Vagina (tissue), 2 donors: ENCODE measurements at places on chromosomes 3 and 15.
A peak's percentile ranks its signal among the peaks of the same experiment; 100 is the strongest.

DNA sequence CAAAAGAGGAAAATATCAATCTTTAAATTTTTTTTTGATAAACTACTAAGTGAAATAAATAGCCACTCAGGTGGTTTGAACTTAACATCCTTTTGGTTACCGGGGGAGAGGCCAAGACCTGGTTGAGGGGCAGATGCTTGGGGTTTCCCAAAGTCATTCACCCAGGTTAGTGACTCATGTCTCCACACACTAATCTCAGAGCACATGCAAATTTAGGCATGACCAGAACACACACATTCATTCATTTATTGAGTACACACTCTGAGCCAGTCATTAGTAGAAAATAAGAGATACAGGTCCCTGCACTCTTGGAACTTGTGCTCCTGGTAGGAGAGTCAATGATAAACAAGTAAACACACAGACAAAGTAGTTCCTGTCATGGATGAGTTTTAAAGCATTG lies 7.3 kb downstream of the ILDR1 start:
- no peak for DNase-seq
- no peaks in the 10 kb centered on the region for H3K4me1 ChIP-seq
- no peak overlapping the region for H3K4me3 ChIP-seq
- no peaks in the 10 kb centered on the region for H3K27me3 ChIP-seq

DNA sequence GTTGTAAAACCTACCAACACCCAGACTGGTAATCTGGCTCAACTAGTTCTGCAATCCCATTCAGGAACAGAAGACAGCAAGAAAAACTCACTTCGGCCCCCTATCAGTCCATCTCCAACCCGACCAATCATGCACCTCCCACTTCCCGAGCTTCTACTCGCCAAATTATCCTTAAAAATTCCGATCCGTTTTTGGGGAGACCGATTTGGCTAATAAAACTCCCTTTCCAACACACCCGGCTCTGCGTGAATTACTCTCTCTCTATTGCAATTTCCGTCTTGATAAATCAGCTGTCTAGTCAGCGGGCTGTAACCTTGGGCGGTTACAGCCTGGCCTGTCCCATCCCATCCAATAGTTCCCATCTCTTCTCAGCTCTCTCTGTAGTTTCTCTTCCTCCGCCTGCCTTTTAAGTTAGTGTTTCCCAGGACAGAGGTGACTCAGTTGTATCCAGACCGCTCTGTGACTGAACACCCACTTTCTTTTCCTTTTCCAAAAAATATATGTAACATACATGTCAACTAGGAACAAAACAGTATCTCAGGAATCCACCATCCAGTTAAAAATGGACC lies 780 bp upstream of the ACAD9 start:
- peak overlapping the region; percentile 70 for H3K4me3 ChIP-seq
- no peak for DNase-seq
- H3K36me3 ChIP-seq, result no peaks in the 10 kb centered on the region

DNA sequence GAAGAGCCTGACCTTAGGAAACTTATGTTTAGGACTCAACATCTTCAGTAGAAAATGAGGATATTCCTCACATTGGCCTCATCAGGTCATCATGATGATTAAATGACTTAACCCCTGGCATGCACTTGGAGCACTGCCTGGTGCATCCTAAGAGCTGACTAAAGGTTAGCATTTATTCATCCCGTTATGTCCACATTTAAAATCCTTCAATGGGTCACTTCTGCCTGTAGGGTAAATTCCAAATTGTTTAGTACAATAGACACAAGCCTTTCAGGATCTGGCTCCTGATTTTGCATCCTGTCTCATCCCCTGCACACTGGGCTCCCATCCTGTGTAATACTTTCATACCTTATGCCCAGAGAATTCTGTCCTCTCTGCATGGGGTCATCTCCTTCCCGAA lies 195.2 kb upstream of the MCTP2 start:
- DNase-seq, result no peak
- H3K36me3 ChIP-seq, result no peaks in the 10 kb centered on the region
- no peaks in the 10 kb centered on the region for H3K27me3 ChIP-seq
- H3K4me1 ChIP-seq, result no peaks in the 10 kb centered on the region

DNA sequence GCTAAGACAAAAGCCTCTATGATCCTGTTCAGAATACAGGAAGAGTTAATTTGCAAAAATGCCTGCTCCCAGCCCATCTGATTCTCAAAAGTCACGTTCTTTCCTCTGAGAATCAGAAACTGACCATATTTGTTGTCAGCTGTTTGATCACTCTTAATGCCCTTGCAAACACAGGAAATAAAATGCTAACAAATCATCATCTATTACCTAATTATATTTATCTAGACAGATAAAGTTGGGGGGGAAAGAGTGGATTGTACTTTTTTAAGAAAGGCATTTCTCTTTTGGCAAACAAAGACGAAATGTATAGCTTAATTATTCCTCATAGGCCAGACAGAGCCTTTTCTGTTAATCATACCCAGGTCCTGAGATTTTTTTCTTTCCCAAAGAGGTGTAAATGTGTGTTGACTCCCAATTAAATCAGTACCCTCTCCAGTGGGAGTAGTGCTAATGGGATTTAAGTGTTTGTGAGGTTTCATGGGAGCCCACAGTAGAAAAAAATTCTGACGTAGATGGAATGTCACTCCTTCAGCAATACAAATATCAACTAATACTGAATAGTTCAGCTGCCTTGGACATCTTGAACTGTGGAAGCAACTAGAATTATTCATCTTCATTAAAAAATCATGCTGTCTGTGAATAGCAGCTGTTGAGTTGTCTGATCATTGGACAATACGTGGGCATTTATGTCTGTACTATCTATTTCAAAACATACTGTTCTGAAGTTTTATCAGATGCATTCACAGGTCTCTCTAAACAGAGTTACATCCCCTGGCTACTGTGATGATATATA lies 22.5 kb upstream of the BNIP2 start:
- H3K4me1 ChIP-seq, result no peaks in the 10 kb centered on the region
- no peak for DNase-seq
- no peak overlapping the region for H3K27ac ChIP-seq
- H3K27me3 ChIP-seq, result no peaks in the 10 kb centered on the region

GRCh38 chr3:120129051-120129450 lies 34.8 kb upstream of the GSK3B start:
- DNase-seq, result no peak
- H3K27ac ChIP-seq, result no peak overlapping the region
- H3K36me3 ChIP-seq, result no peaks in the 10 kb centered on the region
- no peaks in the 10 kb centered on the region for H3K27me3 ChIP-seq
- H3K4me1 ChIP-seq, result no peaks in the 10 kb centered on the region

DNA sequence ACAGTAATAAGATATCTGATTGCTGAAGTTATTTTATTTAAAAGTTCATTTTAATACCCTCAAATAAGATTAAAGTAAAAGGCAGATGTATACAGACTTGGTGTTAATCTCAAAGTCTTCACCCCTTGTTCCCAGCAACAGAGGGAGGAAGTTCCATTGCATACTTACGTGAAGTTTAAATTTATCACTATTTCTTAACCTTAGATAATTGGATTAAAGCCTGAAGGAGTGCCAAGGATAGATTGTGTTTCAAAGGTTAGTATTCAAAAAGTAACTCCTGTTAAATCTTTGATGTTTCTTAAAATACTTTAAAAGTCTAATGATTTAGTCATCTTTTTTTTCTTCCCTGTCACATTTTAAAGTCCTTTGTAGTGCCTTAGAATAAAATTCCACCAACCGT lies 39.3 kb downstream of the ATP1B3 start:
- DNase-seq, result no peak
- H3K4me3 ChIP-seq, result no peak overlapping the region
- no peaks in the 10 kb centered on the region for H3K36me3 ChIP-seq
- no peaks in the 10 kb centered on the region for H3K27me3 ChIP-seq
- H3K4me1 ChIP-seq, result no peaks in the 10 kb centered on the region
- no peak overlapping the region for H3K27ac ChIP-seq

DNA sequence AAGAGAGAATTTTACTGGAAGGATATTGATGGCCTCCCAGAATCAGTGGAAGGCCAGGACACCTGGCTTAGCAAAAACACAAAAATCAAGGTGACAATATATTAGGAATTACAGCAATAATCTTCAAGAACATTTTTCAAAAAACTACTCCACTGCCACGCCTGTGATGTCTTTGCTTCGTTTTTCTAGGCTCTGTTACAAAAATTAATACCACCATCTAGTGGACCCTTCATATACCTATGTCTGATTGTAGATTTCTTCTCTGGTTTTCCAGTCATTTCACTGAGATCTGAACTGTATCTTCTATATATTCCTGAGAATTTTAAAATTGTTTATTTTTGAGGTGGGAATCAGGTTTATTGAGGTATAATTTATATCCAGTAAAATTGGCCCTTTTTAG lies 5.6 kb upstream of the SLC33A1 start:
- no peak overlapping the region for H3K27ac ChIP-seq
- H3K4me1 ChIP-seq, result peaks cover 4% of the 10 kb centered on the region
- no peaks in the 10 kb centered on the region for H3K36me3 ChIP-seq
- no peaks in the 10 kb centered on the region for H3K27me3 ChIP-seq
